Activated T-cell treated with anti-CD3 and anti-CD28 coated beads for 48 hours (primary cell): ENCODE measurements at places on chromosomes 11 and 22.

- DNase-seq: no peak
Measured at GRCh38 chr22:47695176-47695575, 932.7 kb downstream of the TBC1D22A start.

GRCh38 chr11:69180726-69181125, 25.0 kb downstream of the SMIM38 start:
- DNase-seq: no peak

GRCh38 chr11:8221917-8222495, 41.7 kb downstream of the LMO1 start:
- no peak for DNase-seq

GRCh38 chr11:58507355-58507754, 550 bp downstream of the OR5B21 start:
- DNase-seq: no peak

- no peak for DNase-seq
Measured at GRCh38 chr11:114447892-114448291, 8.6 kb downstream of the REXO2 start.

GRCh38 chr11:40397141-40397540, 1062.3 kb downstream of the LRRC4C start:
- DNase-seq: no peak

GRCh38 chr11:76641905-76642304, 28.6 kb downstream of the LRRC32 start:
- DNase-seq: no peak

DNA sequence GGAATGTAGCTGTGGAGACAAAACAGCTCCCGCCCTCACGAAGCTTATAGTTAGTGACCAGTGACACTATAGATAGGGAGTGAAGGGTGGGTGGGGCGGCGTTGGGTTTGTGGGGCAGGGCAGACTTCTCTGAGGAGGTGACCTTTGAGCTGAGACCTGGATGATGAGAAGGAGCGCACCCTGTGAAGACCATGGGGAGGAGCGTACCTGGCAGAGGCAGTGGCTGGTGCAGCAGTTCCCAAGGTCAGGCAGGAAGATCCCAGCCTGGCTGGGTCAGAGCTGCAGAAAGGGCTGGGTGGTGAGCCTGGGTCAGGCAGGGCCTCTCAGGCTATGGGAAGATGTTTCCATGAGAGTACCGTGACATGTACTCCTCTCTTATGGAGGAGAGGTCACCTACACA, 135.0 kb upstream of the RCN1 start:
- DNase-seq: no peak
